ENCODE measurements at places on chromosomes 7 and 10.
A peak's percentile ranks its signal among the peaks of the same experiment; 100 is the strongest.

DNA sequence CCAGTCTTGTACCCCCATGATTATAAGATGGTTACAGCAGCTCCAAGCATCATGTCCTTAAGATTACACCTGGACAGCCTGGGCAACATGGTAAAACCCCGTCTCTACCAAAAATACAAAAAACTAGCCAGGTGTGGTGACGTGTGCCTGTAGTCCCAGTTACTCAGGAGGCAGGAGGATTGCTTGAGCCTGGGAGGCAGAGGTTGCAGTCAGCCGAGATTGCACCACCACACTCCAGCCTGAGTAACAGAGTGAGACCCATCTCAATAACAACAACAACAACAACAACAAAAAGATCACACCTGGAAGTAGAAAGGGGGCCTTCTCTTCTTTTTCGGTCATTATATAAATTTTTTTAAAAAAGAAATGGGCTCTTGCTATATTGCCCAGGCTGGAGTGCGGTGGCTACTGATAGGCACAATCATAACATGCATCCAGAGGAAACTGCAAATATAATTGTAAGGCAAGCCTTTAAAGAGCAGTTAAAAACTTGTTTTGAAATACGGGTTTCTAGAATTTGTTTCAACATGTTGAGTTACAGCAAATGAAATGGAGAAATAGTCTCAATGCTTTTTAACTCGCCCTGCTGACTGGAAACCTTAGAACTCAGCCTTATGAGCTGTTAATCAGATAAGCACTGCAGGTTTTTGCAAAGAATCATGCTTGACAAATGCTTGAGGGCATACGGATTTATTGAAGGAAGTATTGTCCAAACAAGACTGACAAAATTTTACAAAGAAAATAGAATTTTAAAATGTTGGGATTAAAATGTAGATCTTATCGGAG lies 4.7 kb upstream of the ENTPD7 start:
- no peak for DNase-seq

GRCh38 chr7:101882595-101883564 lies 65.5 kb downstream of the CUX1 start:
- DNase-seq, result peak; percentile 100

GRCh38 chr10:132551093-132551807 lies 13.7 kb downstream of the INPP5A start:
- no peak for DNase-seq

- DNase-seq, result no peak
Observed at GRCh38 chr10:132265890-132266496, 41.8 kb downstream of the STK32C start.

GRCh38 chr10:86263209-86263608 lies 103.4 kb downstream of the GRID1 start:
- no peak for DNase-seq

DNA sequence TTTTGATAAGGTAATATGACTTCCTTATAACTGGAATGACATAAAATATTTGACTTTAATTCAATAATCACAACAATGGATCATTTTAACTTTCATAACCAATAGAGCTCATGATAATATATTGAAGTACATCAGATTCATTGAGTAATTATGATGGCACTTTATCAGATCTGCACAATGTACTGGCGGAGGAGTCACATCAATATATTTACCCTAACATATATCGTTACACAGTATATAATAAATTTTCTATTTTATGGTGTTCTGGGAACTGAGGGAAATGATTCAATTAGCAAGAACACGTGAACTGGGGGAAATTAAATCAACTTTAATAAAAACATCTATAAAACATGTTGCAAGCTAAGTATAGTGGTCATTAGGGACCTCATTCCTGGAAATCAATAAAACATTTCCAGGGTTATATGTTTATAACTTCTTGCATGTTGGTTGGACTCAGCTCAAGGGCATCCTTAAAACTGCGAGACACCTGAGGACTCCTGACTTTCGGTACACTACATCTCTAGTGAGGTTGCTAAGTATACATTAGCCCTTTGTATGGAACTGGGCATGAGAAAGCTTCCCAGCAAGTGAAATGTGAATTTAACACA lies 254.0 kb downstream of the KCND2 start:
- DNase-seq, result no peak

- DNase-seq, result no peak
Observed at GRCh38 chr7:7272294-7272693, 90.0 kb downstream of the C1GALT1 start.

DNA sequence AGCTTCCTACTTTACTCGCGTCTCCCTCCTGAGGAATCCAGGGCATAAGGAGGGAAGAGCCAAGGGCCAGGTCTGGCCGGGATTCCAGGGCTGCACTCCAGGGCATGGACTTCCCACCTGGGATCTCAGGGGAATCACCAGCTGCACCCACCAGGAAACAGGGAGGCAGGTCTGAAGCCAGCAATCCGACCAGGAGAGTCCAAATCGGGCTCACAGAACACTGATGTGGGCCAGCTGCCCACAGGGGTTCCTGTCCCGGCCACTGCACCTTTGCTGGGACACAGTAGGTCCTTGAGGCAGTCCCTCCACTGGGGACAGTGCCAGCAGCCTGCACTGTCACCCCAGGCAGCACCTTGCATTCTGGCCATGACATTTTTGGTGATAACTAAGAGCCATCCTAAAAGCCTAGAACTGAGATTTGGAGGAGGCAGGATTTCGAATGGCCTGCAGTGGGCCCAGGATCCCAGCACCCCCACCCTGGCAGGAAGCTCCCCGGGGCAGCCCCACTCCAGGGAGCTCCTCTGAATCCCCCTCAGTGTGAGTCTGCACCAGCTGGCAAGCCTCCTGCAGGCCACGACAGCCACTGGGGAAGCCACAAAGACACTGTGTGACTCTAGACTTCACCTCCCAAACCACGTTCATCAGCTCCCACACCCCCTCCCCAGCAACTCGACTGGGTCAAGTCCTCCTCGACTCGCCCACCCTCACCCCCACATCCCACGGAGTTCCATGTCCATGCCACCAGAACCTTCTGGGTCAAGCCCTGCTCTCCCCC lies 71.5 kb upstream of the PPP2R2D start:
- no peak for DNase-seq

- DNase-seq, result peak; percentile 67
Observed at GRCh38 chr10:61822781-61823230, 78.7 kb upstream of the ARID5B start.

- no peak for DNase-seq
Observed at GRCh38 chr10:130065251-130065650, 45.4 kb downstream of the C10orf143 start.

DNA sequence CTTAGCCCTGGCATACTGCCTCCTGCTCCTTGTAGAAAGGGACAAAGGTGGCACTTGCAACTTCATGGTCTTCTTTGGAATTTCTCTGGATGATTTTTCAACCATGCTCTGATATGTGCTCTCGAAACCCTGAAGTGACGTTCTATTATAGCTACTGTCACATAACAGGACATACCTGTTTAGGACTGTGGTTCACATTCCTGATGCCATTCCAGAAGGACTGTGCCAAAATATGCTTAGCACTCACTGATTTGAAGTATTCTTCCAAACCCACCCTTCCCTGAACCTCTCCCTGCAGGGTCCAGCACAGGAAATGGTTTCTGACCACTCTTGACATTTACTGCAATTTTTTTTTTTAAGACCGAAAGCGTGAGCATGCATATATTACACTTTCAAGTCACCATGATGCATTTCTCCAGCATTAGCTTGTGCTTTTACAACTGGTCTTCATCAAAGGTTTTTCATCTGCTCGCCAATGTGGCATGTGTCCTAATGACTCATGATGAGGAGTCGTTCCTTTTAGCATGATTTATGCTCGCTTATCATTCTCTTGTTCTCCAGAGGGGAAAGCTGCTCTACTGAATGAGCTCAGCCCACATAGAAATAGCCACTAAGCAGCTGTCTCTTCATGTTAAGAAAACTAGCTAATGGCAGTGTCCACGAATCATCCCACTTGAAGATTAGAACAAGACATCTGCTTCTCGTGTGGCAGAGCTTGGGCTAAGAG lies 135.2 kb downstream of the ADAM12 start:
- peak; percentile 98 for DNase-seq

- peak; percentile 39 for DNase-seq
Observed at GRCh38 chr10:45180946-45181875, 134.2 kb downstream of the OR13A1 start.

DNA sequence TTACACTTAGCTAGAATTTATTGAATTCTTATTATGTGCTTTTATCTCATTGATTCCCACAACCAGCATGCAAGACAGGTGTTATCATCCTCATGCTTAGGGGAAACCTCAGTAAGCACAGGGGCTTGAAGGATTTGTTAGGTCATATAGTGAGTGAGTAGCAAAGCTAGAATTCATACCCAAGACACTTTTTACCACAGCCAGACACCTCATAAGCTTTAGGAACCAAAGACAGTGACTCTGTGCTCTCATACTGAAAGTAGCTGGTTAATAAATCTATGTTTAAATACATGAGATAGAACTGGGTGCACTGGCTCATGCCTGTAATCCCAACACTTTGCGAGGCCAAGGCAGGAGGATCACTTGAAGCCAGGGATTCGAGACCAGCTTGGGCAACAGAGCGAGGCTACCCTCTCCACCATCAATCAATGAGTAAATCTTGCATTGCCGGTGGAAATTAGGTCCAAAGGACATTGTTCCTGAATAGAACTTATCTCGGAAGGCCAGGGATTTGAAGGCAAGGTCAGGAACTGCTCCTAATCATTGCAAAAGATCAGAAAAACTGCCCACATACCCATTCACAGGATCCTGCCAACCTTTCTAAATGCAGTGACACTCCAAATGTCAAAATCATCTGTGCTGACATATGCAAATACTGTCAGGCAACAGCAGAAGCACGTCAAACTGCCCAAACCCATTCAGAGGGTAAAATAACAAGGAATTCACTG lies 523.5 kb downstream of the PARD3 start:
- DNase-seq, result no peak

GRCh38 chr7:149595541-149595940 lies 97.9 kb upstream of the ZNF746 start:
- DNase-seq, result no peak

Measured in EL (cell line).